A549 treated with Mapracorat at 1 μM for 4 hours (cell line): ENCODE measurements at places on chromosomes 5 and 9. TPM values are rescaled to one million over a fixed set of nuclear protein-coding genes. Genes with fewer than 3 reads are reported as not detected.

The TBC1D13 gene
- total RNA-seq = 19.9 to 20.9 TPM (median 20.6 TPM) in 5 replicates

The SLC25A2 gene
- not detected in 5 replicates for total RNA-seq

The TLE1 gene
- total RNA-seq = 82.6 to 93.6 TPM (median 88.1 TPM) in 5 replicates

The TUSC1 gene
- total RNA-seq = 3.6 to 7.4 TPM (median 6.7 TPM) in 5 replicates

The SCGB3A2 gene
- not detected in 5 replicates for total RNA-seq

The IL9 gene
- total RNA-seq = not detected in 5 replicates

The CTNND2 gene
- not detected in 5 replicates for total RNA-seq

The INSL6 gene
- not detected in 5 replicates for total RNA-seq

The ADAMTSL1 gene
- 0.07 to 0.13 TPM (median 0.09 TPM) in 3 of 5 replicates, not detected in the others for total RNA-seq

The PSAT1 gene
- 140 to 166 TPM (median 158 TPM) in 5 replicates for total RNA-seq

The PTPDC1 gene
- 3.8 to 4.5 TPM (median 4.4 TPM) in 5 replicates for total RNA-seq

The CLIC3 gene
- total RNA-seq = 2.4 to 5.5 TPM (median 4.9 TPM) in 5 replicates

The FOXI1 gene
- total RNA-seq = not detected in 5 replicates

The PCSK5 gene
- total RNA-seq = 1.1 to 1.8 TPM (median 1.5 TPM) in 5 replicates
